Coronary artery (tissue), 2 donors: ENCODE measurements at places on chromosomes 4 and X.

DNA sequence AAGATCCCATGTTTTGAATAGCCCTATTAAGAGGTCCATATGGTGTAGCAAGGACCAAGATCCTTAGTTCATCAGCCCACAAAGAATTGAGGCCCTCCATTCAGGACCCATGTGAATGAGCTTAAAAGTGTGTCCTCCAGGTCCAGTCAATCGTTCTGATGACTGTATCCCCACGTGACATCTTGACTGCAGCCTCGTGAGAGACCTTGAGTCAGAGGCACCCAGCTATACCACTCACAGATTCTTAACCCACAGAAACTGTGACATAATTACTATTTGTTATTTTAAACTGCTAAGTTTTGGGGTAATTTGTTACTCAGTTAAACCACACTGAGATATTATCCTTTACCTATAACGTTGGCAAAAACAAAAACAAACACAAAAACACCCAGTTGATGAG lies 62.4 kb downstream of the ZNF182 start:
- DNase-seq: no peak

DNA sequence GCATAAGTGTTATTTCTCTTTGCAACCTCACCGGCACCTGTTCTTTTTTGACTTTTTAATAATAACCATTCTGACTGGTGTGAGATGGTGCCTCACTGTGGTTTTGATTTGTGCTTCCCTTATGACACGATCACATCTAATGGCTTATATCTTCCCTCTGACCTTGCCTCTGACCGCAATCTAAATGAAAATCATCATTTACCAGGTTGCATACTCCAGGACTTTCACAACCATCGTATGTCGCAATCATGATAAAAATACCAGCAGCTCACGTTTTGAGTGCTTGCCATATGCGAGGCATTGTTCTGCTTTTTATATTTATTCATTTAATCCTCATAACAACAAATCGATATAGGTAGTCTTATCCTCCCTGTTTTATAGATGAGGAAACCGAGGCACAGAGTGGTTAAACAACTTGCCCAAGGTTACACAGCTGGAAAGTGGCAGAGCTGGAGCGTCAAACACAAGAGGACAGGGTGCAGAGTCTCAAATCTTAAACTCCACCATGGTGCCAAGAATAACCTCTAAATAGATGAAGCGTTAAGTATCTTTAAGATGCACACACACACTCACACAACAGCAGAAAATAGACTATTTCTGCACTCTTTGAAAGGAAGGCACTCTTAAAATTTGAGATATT lies 102.2 kb downstream of the SEL1L3 start:
- no peak for DNase-seq

DNA sequence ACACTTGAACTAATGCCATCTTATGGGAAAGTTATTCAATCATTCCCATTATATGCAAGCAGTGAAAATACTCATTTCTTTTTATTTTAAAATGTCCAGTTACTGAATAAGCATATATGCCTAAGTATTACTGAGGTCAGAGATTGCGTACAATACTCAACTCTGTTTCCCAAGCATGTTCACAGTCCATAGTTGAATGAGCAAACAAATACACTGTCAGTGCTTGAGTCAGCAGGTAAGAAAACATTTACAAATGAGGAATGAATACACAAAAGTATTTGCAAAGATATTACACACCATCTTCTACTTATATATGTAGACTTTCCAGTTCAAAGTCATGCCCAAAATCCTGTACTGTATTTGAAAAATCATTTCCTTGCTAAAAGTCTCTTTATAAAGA lies 74.1 kb downstream of the TSPAN5 start:
- DNase-seq: no peak

GRCh38 chr4:140466146-140466545 lies 31.9 kb downstream of the MGAT4D start:
- no peak for DNase-seq

DNA sequence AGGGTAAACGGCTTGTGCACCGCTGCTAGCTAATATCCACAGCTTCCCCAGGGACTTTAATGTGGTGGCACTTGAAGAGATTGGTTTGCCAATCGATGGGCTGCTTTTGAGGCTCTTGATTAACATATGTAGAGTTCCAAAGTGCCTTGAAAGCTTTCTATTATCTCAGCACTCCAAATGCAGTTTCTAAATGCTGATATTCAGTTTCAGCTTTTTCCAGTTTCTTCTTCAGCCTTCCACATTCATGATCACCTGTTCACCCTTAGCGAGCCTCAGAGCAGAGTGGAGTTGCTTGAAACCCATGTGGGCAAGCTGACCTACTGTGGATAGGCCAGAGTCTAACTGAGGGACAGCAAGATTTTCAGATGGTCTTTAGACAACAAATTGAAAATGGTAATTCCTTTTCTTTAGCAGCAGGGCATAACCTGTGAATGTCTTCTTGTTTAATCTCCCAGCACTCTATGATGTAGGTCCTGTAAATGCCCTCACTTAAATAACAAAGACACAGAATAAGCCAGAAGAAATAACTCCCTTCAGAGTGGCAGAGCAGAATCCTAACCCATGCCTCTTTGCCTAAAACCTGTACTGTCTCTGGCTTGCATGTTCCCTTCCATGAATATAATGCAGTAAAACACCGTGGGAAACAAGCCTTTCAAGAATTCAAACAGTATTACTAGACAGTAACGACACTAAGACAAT lies 99.8 kb downstream of the TSPAN5 start:
- no peak for DNase-seq

- no peak for DNase-seq
Observed at GRCh38 chrX:100593581-100593980, 8.8 kb downstream of the TNMD start.

DNA sequence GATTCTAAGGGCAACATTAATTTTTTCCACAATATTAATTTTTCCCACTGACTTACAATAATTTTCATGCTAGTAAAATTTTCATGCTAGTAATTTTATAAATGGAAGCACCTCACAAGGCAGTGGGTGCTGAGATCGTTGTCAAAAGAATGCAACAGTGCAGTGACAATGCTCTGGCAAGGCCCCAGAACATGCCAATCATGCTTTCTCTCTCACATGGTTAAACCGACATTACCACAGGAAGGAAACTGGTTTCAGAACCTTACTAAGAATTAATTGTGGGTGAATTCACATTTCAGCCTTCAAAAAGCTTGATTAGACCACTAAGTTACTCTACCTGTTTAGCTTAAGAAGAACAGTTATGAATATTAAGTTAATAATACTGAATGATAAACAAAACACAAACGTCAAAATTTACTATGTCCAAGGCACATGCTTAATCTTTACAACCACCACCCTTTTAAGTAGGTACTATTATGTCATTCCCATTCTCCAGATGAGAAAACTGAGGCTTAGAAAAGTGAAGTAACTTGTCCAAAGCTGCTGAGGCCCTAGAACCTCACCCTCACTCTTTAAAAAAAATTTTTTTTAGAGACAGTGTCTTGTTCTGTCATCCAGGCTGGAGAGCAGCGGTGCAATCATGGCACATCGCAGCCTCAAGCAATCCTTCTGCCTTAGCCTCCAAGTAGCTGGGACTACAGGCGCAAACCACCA lies 10.0 kb upstream of the OPHN1 start:
- no peak for DNase-seq

- no peak for DNase-seq
Observed at GRCh38 chr4:68489338-68489737, 42.1 kb downstream of the TMPRSS11E start.

DNA sequence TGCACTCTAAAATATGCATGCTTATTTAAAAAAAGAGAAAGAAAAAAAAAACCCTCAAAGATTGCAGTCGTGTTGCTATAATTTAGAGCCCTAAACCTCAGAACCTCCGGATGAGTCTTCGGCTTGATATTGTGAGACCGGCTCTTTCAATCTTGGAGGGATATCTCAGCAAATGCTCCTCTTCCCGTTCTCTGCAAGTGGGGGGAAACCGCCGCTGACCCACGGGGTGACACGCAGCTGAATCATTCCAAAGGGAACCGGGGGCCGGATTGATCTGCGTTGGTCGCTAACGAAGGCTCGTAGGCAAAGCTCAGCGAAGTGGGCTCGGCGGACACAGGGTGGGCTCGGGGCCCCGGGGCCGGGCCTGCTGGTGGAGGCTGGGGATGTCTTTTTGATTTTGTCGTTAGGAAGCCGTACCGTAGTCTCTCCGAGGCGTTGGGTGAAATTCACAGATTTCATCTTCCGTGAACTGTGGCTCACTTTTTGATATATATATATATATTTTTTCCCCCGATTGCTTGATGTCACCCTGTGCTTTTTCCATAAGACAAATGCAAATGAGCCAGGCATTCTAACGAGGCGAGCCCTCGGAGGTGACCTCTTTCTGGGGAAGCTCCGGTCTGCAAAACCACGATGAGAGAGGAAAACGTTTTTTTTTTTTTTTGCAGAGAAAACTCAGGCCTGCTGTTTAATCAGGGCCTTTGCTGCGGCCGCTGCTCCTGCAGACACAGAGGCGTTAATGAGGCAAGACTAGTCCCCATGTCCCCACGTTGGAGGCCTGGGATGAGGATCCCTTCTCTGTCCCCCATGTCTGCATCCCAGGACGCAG lies 110.7 kb upstream of the PPP2R3B start:
- no peak for DNase-seq

- DNase-seq: no peak
Observed at GRCh38 chrX:153642051-153642654, 4.8 kb upstream of the DUSP9 start.

DNA sequence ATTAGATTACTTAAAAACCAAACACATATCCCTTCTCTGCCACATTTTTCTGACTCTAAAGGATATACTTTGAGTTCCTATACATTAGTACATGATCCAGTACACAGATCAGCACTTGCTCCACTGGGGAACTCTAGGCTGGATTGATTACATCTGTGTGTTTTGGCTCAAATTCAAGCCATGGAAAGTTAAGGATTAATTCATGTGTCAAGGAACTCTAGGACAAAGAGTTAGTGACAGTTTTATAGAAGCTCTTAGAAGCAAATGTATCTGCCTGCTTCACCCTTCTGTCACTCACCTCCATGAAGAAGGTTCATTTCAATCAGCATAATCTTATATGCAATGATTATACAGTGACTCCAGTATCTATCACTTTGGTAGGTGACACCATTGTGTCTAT lies 43.2 kb downstream of the SCFD2 start:
- no peak for DNase-seq

DNA sequence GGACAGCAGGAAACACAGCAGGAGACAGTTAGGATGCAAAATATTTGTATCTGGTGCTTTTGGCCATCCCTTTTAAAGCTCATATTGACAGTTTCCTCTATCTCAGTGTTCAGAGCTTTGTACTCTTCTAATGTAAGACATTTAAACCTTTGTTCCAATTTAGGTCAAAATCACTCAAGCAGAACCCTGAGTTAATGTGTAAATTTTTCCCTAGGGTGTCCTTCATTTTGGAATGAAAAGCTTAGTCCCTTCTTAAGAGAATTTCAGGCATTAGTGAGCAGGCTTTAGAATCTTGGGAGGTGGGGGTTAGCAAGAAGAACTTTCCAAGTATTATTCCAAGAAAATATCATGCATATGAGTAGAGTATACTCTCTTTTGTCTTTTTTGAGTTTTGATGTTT lies 188.7 kb downstream of the GBA3 start:
- no peak for DNase-seq

DNA sequence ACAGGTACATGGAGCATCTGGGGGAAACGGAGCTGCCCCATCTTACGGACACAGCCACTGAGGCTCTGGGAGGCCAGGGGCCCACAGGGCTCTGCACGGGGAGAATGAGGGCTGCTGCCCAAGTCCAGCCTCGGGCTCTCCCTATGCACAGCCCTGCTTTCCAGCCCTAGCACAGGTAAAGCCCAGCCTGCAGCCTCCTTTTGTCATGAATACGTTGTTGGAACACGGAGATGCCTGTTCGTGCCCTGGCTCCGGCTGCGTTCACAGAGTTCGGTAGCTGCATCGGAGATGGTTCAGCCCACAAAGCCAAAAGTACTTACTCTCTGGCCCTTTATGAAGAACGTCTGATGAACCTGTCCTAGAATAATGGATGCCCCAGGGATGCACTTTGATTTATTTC lies 68.7 kb upstream of the AFAP1 start:
- no peak for DNase-seq

- no peak for DNase-seq
Observed at GRCh38 chr4:26406346-26406975, 83.8 kb downstream of the CCKAR start.

GRCh38 chr4:57182132-57182874 lies 72.1 kb upstream of the IGFBP7 start:
- DNase-seq: no peak

GRCh38 chr4:183240581-183241321 lies 79.3 kb downstream of the CLDN22 start:
- no peak for DNase-seq

GRCh38 chr4:173057442-173057841 lies 111.2 kb upstream of the GALNT7 start:
- DNase-seq: no peak

DNA sequence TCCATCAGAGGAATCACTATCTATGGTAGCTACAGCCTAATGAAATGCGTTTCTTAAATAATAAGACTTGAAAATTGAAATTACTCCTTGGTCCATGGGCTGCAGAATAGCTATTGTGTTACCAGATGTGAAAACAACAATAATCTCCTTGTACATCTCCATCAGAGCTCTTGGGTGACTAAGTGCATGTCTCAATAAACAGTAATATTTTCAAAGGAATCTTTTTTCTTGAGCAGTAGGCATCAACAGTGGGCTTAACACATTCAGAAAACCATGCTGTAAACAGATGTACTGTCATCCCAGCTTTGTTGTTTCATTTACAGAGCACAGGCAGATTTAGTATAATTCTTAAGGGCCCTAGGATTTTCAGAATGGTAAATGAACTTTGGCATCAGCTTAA lies 67.3 kb downstream of the GLUD2 start:
- DNase-seq: no peak

DNA sequence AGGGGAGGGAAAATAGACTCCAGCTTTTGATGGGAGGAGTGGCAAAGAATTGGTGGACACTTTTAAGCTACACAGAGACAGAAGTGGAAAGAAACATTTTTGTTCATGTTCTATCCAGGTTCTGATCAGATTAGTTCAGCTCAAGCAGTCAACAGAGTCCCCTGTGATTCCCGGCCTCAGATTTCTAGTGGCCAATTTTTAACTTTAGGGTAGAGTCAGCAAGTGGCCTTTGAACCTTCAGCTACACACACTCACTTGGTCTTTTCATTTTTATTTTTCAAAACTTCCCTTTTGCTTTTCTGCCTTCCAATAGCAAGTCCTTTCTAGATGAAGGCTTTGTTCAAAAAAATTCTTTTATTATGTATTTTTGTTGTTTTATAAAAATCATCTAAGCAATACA lies 169.2 kb upstream of the RPS6KA3 start:
- DNase-seq: no peak

GRCh38 chr4:75034523-75034922 lies 101.6 kb downstream of the PARM1 start:
- no peak for DNase-seq

GRCh38 chr4:71944956-71945355 lies 86.8 kb upstream of the NPFFR2 start:
- DNase-seq: no peak
